IMR-90 (cell line): ENCODE measurements at places on chromosomes 11 and 22. TPM values are rescaled to one million over a fixed set of nuclear protein-coding genes. Genes with fewer than 3 reads are reported as not detected.

The NCF4 gene
- not detected in 2 replicates for total RNA-seq

The OR10D3 gene
- total RNA-seq: not detected in 2 replicates

The EMID1 gene
- 0.28 and 0.54 TPM in 2 replicates for total RNA-seq

The CHRDL2 gene
- total RNA-seq: not detected in 2 replicates

DNA sequence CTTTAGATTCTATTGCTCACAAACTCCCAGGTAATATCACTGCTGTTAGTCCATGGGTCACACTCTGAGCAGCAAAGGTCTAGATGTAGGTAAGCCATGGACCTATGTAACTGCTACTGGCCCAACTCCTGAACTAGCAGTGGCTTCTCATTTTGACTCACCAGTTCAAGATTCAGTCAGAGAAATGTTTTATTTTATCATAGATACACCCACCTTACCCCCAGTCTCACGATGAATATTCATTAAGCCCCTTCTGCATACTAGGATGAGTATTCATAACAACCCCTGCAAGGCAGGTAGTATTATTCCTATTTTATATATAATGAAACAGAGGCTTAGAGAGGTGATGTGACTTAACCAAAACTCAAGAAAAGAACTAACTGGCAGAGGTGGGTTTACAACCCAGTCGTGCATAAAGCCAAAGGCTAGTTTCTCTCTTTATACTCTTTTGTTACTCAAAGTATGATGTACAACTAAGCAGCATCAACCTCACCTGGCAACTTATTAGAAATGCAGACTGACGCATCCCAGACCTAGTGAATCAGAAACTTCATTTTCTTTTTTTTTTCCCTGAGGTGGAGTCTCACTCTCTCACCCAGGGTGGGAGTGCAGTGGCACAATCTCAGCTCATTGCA lies 957.6 kb upstream of the CCDC90B start:
- DNase-seq: no peak
- no peaks in the 10 kb centered on the region for H3K27me3 ChIP-seq
- H3K36me3 ChIP-seq: no peaks in the 10 kb centered on the region

DNA sequence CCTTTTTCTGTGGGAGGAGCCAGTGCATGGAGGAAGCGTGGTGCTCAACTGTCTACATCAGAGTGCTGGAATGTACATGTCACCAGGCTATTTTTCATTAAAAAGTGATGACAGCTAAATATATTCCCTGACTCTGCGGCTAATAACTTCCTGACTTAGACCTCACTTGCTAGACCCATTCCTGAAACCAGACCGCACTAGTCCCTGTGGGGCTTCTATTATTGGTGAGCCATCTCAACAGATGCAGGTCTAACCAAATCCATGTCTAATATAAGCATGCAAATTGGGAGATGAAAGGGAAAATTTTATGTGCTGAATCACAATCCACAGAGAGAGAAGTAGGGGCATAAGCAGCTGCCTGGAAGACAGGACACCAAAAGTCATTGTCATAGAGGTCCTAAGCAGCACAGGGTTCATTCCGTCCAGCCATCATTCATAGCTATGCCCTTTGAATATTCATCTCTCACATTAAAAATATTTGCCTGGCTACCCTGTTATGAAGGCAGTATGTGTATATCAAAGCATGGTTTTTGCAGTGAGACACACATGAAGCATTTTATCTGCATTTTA lies 110.9 kb upstream of the BLID start:
- DNase-seq: no peak
- H3K4me1 ChIP-seq: peaks cover 16% of the 10 kb centered on the region
- no peak overlapping the region for H3K4me3 ChIP-seq
- no peak overlapping the region for H3K27ac ChIP-seq
- no peaks in the 10 kb centered on the region for H3K27me3 ChIP-seq

DNA sequence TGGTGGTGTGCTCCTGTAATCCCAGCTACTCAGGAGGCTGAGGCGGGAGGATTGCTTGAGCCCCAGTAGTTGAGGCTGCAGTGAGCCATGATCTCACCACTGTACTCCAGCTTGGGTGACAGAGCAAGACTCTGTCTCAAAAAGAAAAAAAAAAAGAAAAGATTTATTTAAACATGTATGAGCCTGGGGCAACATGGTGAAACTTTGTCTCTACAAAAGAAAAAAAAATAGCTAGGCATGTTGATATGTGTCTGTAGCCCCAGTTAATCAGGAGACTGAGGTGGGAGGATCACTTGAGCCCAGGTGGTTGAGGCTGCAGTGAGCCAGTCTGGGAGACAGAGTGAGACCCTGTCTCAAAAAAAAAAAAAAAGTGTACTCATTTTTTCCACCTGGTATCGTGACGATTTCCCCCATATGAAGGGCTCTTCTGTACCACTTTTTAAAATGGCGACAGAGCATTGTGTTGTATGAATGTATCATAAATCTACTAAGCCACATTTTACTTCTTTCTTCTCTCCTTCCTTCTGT lies 16.4 kb upstream of the KCTD14 start:
- no peaks in the 10 kb centered on the region for H3K36me3 ChIP-seq
- H3K4me3 ChIP-seq: no peak overlapping the region
- peak overlapping the region; percentile 51 for H3K27ac ChIP-seq
- DNase-seq: no peak
- H3K4me1 ChIP-seq: peaks cover 5% of the 10 kb centered on the region
- no peaks in the 10 kb centered on the region for H3K27me3 ChIP-seq

DNA sequence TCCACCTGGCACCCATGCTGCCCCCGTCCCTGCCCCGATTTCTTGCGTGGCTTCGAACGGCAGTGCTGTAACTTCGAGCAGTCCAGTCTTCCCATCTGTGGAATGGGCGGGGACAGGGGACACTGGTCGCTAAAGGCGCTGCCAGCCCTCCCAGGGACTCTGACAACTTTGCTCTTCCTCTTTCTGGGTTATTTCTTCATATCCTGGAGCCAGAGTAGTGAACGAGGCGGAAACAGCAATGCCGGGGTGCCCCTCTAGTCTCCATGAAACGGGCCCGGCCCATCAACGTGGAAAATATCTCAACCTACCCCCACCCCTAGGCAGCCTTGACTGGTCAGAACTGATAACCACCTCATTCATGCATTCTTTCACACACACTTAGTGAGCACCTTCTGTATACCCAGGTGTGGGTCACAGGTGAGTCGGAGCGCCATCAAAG lies 42.8 kb downstream of the TRIOBP start:
- no peaks in the 10 kb centered on the region for H3K36me3 ChIP-seq
- H3K27me3 ChIP-seq: no peaks in the 10 kb centered on the region
- peaks cover 34% of the 10 kb centered on the region for H3K4me1 ChIP-seq

DNA sequence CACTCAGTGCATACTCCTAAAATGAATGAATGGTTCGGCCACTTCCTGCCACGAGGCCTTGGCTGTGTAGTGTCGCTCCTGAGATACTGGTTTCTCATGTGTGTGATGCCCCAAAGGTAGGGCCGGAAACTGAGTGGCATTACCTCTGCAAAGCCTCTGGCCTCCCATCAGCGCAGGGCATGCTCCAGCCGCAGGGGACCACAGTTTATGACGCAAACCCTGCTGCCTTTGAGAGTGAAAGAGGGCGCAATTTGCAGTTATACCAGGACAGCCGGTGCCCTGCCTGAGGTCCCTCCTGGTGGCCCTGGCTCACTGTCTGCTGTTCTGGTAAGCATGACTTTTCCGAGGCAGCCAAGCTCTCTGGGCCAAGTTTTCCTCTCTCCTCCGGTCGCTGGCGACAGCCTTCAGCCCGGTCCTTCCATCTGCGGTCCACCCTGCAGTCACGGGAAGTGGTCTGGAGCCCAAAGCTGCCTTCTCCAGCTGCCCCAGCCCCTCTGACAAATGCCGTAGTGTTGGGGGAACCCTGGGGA lies 2.4 kb upstream of the FGF3 start:
- no peak overlapping the region for H3K4me3 ChIP-seq
- DNase-seq: no peak
- no peaks in the 10 kb centered on the region; the same call in 1 of the 2 replicates for H3K4me1 ChIP-seq
- H3K36me3 ChIP-seq: no peaks in the 10 kb centered on the region

GRCh38 chr22:16831257-16831656 lies 6.0 kb upstream of the XKR3 start:
- no peak overlapping the region for H3K4me3 ChIP-seq
- no peaks in the 10 kb centered on the region for H3K4me1 ChIP-seq
- DNase-seq: no peak
- H3K27ac ChIP-seq: no peak overlapping the region
- no peaks in the 10 kb centered on the region for H3K27me3 ChIP-seq

DNA sequence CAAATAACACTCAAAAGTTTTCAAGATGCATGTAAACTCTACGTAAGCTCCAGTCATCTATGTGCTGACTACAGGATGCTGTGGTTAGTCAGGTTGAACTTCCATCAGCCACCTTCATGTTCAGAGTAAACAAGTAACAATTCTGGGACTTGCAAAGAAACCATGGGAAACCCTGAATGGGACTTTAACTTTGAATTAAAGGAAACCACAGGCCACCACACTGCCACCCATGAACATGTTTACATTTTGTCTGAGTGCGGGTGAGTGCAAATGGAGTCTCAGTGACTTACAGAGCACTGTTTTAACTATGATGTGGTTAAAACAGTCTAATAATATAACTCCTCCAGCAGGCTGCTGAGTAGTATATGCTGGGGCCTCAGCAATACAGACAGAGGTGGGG lies 12.9 kb upstream of the SYTL2 start:
- H3K36me3 ChIP-seq: no peaks in the 10 kb centered on the region
- H3K27me3 ChIP-seq: no peaks in the 10 kb centered on the region
- H3K4me1 ChIP-seq: peaks cover 34% of the 10 kb centered on the region
- peak; percentile 46 for DNase-seq
- no peak overlapping the region for H3K4me3 ChIP-seq

DNA sequence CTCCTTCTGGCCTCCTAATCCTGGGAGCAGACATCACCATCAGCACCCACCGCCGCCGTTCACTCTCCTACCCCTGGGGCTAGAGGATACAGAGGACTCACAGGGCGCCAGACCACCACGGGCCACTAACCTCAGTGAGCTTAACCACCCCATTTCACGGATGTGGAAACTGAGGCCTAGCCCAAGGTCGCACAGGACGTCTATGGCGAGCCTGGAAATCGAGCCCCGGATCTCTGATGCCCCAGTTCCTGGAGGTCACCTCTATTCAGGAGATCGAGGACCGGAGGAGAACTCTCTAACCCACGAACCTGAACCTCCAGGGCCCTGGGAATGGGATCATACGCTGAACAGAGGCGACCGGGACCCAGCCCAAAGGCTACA lies 349 bp downstream of the TIMM10 start:
- H3K4me1 ChIP-seq: peaks cover 5% of the 10 kb centered on the region; the same call in 1 of the 2 replicates
- peak overlapping the region; percentile 80 for H3K4me3 ChIP-seq
- DNase-seq: no peak
- peaks cover 4% of the 10 kb centered on the region; the same call in 1 of the 2 replicates for H3K36me3 ChIP-seq

GRCh38 chr11:17722000-17722643 lies 2.8 kb downstream of the MYOD1 start:
- peak; percentile 11 for DNase-seq
- no peak overlapping the region for H3K4me3 ChIP-seq
- H3K4me1 ChIP-seq: no peaks in the 10 kb centered on the region
- H3K36me3 ChIP-seq: no peaks in the 10 kb centered on the region
- H3K27ac ChIP-seq: no peak overlapping the region
- peaks cover 76% of the 10 kb centered on the region for H3K27me3 ChIP-seq
